ENCODE measurements at places on chromosomes 1 and 21. TPM values are rescaled to one million over a fixed set of nuclear protein-coding genes. Genes with fewer than 3 reads are reported as not detected.

The MX2 gene
- 108 TPM for total RNA-seq

The MAPKAPK2 gene
- total RNA-seq, result 55.5 TPM

The GBP7 gene
- not detected for total RNA-seq

GRCh38 chr1:219555806-219556205 is 57.1 kb downstream of the ZC3H11B start:
- H3K27ac ChIP-seq, result no peak overlapping the region
- no peaks in the 10 kb centered on the region for H3K4me1 ChIP-seq
- H3K4me3 ChIP-seq, result no peak overlapping the region
- H3K27me3 ChIP-seq, result no peaks in the 10 kb centered on the region
- no peak for DNase-seq

DNA sequence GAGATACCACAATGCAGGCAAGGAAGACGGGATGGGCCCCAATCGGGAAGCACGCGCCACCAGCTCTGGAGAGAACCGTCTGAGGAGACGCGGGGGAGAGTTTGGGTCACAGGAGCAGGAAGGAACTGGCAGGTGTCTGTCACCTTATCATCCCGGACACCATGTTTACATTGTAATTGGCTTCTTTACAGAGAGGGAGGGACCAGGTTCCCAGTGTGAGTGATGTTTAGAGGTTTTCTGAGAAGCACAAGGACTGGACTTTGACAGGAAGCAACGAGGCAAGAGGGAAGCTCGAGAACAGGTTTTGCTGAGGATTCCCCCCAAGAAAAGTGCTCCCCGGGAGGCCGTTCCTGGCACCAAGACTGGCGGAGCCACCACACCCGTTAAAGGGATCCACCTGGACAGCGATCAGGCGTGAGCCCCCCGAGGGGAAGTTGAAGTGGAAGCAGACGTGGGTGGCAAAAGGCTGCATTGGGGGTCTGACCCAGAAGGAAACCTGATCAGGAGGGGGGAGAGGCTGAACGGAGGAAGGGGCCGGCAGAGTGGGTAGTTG is 957 bp downstream of the EPS15 start:
- H3K27ac ChIP-seq, result peak overlapping the region; percentile 92
- H3K27me3 ChIP-seq, result no peaks in the 10 kb centered on the region
- peak overlapping the region; percentile 90 for H3K4me3 ChIP-seq

GRCh38 chr1:38244218-38244845 is 197.7 kb upstream of the POU3F1 start:
- no peak overlapping the region for H3K4me3 ChIP-seq
- DNase-seq, result no peak
- no peaks in the 10 kb centered on the region for H3K4me1 ChIP-seq
- no peak overlapping the region for H3K27ac ChIP-seq

DNA sequence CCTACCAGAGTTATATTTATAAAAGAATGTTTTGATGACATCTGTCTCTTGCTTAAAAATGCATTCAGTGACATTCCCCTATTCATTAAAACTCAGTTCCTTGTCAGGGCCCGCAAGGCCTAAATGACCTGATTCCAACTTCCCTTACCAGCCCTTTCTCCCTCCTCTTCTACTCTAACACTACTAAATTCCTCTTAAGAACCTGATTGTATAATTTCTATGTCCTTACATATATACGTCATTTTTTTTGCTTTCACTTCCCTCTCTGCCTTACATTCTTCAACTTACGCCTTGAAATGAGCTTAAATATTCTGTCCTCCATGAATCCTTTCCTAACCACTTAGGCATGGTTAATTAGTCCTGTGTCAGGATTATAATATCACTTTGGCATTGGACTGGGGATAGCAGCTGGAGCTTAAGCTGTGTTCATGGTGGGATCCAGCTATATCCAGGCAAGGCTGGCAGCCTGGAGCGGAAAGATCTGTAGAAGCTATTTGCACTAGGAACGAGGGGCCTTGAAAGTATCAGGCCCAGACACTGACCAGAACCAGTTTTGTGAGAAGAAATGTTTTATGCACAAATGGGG is 360.2 kb upstream of the PTBP2 start:
- H3K36me3 ChIP-seq, result no peaks in the 10 kb centered on the region
- H3K27me3 ChIP-seq, result no peaks in the 10 kb centered on the region
- peaks cover 6% of the 10 kb centered on the region for H3K4me1 ChIP-seq
- no peak overlapping the region for H3K27ac ChIP-seq
- DNase-seq, result no peak

DNA sequence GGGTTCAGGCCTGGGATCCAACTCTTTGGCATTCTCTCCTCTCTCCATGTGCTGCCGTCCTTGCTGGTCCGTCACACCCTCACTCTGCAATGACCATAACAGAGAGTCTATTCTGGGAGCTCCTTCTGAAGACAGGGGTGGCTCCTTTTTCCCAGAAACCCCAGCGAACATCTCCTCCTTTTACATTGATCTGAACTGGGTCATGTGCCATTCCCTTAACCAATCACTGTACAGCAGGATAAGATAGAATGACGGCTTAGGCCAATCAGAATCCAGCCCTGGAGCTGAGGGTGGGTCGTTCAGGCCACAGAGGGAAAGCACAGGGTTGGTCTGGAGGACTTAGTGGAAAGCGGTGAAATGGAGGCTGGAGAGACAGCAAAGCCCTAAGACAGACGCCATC is 740.1 kb downstream of the MATN1 start:
- no peak overlapping the region for H3K27ac ChIP-seq
- no peak overlapping the region for H3K4me3 ChIP-seq
- no peaks in the 10 kb centered on the region for H3K4me1 ChIP-seq
- H3K36me3 ChIP-seq, result no peaks in the 10 kb centered on the region

- no peak overlapping the region for H3K4me3 ChIP-seq
- peaks cover 2% of the 10 kb centered on the region for H3K36me3 ChIP-seq
- no peak for DNase-seq
- H3K27me3 ChIP-seq, result no peaks in the 10 kb centered on the region
Measured at GRCh38 chr1:228792601-228793000, 57.3 kb downstream of the RHOU start.

- no peak for DNase-seq
- no peaks in the 10 kb centered on the region for H3K4me1 ChIP-seq
Measured at GRCh38 chr1:221159608-221160007, 280.4 kb downstream of the HLX start.

DNA sequence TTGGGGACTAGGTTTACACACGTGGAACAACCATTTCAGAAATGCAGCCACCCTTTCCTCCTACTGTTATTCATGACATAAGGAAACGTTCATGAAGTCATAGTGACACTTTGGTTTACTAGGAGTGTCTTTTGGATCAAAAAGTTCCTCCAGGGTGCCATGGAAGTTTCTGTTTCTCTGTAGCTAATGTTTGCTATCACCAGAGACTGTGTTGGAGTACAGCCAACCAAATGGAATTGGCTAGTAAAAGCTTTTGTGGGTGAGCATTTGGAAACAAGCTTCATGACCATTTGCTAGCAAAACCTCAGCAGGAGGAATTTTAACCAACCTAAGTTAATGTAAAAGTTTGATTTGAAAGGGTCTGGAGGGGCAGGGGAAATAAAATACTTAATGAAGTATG is 43.9 kb upstream of the ADGRL2 start:
- H3K36me3 ChIP-seq, result no peaks in the 10 kb centered on the region
- DNase-seq, result no peak
- no peaks in the 10 kb centered on the region for H3K27me3 ChIP-seq
- H3K4me1 ChIP-seq, result no peaks in the 10 kb centered on the region
- no peak overlapping the region for H3K27ac ChIP-seq

DNA sequence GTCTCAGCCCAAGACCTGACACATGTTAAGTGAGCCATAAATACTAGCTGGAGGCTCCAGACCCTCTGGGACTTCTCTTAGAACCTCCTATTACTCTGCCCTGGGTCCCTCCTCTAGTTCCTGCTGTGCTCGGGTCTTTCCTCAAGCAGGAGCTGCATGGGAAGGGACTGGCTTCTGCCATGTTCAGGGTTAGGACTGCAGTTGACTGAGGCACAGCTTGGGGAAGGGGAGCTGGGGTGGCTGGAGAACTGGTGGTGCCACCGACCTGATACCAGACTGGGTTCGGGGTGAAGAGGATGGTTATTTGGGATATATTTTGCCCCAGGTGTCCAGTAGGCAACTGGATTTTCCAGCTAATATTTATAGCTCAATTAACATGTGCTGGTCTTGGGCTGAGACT is 15.7 kb downstream of the HYI start:
- H3K36me3 ChIP-seq, result peaks cover 16% of the 10 kb centered on the region
- H3K27me3 ChIP-seq, result no peaks in the 10 kb centered on the region
- H3K4me3 ChIP-seq, result no peak overlapping the region
- H3K4me1 ChIP-seq, result peaks cover 6% of the 10 kb centered on the region
- peak overlapping the region; percentile 22 for H3K27ac ChIP-seq

DNA sequence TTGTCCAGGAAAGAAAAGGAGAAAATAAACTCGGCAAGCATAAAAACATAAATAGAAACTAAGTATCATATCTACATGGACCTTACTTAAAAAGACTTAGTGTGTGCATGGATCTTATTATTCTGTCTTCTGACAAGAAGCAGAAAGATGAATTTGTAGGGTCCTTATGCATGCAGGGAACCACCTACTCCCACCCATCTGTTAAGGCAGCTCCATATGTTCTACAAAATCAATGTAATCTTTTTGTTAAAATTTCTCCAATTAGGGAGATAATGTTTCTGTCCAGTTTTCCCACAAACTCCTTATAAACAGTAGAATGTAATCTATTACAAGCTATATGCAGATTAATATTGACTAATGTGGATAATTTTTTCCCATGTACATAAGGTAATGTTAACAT is 13.9 kb upstream of the PTPN14 start:
- H3K27me3 ChIP-seq, result peaks cover 2% of the 10 kb centered on the region
- H3K27ac ChIP-seq, result no peak overlapping the region
- no peak for DNase-seq

DNA sequence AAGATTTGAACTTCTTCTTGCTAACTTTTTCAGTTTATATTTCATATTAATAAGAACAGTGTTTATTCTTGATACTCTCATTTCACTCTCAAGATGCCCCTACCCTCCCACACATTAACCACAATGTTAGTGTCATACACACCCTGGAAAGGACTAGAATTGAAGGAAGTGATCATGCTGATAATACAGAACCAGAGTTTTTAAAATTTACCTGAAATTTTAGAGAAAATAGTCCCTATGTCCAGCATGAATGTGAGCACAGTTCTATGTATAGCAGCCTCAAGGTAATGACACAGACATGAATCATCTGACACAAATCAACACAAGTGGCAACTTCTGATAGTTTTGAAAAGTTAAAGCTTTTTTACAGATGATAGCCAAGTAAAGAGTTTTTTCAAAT is 26.0 kb downstream of the RGS1 start:
- no peaks in the 10 kb centered on the region for H3K4me1 ChIP-seq
- no peak overlapping the region for H3K4me3 ChIP-seq
- no peak for DNase-seq
- peaks cover 2% of the 10 kb centered on the region for H3K27me3 ChIP-seq
- H3K36me3 ChIP-seq, result no peaks in the 10 kb centered on the region

GRCh38 chr1:93661829-93662474 is 19.7 kb downstream of the BCAR3 start:
- no peak for DNase-seq
- H3K27me3 ChIP-seq, result peaks cover 4% of the 10 kb centered on the region
- no peaks in the 10 kb centered on the region for H3K4me1 ChIP-seq
- H3K27ac ChIP-seq, result no peak overlapping the region

DNA sequence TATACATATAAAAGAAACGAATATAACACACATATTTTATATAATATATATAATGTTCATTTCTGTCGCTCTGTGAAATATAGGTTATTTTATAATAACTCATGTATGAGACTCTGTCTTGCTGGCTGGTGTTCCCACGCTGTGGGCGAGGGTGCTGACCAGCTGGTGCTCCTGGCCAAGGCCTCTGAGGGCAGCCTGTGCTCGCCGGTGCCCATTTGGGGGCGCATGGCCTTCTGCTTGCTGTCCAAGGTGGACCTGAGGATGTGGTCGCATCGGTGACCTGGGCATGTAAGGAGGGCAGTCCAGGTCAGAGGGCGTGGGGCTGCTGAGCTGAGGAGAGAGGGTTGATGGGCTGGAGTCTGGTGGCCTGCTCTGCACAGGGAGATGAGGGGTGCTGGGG is 1.1 kb upstream of the PCP4 start:
- no peaks in the 10 kb centered on the region for H3K27me3 ChIP-seq
- H3K27ac ChIP-seq, result no peak overlapping the region
- H3K4me1 ChIP-seq, result no peaks in the 10 kb centered on the region

All from activated CD4-positive, alpha-beta T cell treated with anti-CD3 and anti-CD28 coated beads, Interleukin-2, amount 10 ng/mL, durations not matched to agents 7 days and 5 days (primary cell).